H9 (cell line): ENCODE measurements at places on chromosomes 5 and 9. TPM values are rescaled to one million over a fixed set of nuclear protein-coding genes. Genes with fewer than 3 reads are reported as not detected.
A peak's percentile ranks its signal among the peaks of the same experiment; 100 is the strongest.

PCDHGA8 gene
- total RNA-seq, result 0.90 and 1.0 TPM in 2 replicates

FIBCD1 gene
- total RNA-seq, result 6.2 and 7.1 TPM in 2 replicates

DNA sequence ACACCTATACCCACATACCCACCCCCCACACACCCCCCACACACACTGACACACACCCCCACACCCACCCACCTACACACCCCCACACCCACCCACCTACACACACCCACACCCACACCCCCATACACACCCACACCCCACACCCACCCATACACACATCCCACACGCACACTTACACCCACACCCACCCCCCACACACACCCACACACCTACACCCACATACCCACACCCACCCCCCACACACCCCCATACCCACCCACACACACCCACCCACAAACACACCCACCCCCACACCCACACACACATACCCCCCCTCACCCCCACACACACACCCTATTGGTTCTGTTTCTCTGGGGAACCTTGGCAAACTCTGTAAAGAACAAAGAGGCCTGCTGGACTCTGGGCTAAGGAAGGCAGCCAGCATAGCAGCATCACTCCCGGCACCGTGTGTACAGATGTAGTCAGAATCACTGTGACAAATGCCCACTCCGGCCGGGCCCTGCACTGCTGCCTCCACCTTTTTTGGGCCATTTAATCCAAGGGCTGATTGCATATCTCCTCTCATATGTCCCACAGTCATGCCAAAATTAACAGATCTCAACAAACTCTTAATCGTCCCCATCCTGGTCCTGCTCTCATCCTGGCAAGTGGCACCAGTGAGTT is 42.3 kb downstream of the COL23A1 start:
- no peaks in the 10 kb centered on the region; the same call in 1 of the 2 replicates for H3K4me1 ChIP-seq
- no peak overlapping the region for H3K27ac ChIP-seq
- no peaks in the 10 kb centered on the region for H3K27me3 ChIP-seq
- H3K36me3 ChIP-seq, result no peaks in the 10 kb centered on the region

GRCh38 chr5:76401801-76402250 is 1.3 kb upstream of the IQGAP2 start:
- H3K27me3 ChIP-seq, result no peaks in the 10 kb centered on the region
- H3K27ac ChIP-seq, result no peak overlapping the region
- no peak for DNase-seq
- peak overlapping the region; percentile 96 for H3K4me3 ChIP-seq

DNA sequence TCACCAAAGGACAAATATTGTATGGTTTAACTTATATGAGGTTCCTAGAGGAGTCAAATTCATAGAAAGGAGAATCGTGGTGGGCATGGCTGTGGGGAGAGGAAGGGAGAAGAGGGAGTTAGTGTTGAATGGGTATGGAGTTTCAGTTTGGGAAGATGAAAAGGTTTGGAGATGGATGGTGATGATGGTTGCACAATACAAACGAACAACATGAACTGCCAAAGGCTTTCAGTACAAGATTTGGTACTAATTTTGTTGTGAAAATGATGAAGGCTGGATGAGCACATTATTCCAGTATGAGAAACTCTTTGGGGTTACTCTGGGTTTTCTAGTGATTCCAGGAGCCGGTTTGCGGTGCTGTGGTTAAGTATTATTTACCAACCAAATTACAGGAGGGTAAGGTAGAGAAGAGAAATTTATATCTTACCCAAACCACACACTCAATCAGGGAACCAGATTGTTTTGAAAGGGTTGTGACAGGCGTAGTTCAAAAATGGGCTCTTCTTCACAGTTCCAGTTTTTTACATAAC is 112.0 kb upstream of the TBC1D2 start:
- H3K4me1 ChIP-seq, result no peaks in the 10 kb centered on the region
- H3K4me3 ChIP-seq, result no peak overlapping the region
- no peaks in the 10 kb centered on the region for H3K27me3 ChIP-seq
- no peak for DNase-seq
